NCI-H2029 treated with DMSO at 0.1 percent for 48 hours (cell line): ENCODE measurements at places on chromosomes 13 and 19.

DNA sequence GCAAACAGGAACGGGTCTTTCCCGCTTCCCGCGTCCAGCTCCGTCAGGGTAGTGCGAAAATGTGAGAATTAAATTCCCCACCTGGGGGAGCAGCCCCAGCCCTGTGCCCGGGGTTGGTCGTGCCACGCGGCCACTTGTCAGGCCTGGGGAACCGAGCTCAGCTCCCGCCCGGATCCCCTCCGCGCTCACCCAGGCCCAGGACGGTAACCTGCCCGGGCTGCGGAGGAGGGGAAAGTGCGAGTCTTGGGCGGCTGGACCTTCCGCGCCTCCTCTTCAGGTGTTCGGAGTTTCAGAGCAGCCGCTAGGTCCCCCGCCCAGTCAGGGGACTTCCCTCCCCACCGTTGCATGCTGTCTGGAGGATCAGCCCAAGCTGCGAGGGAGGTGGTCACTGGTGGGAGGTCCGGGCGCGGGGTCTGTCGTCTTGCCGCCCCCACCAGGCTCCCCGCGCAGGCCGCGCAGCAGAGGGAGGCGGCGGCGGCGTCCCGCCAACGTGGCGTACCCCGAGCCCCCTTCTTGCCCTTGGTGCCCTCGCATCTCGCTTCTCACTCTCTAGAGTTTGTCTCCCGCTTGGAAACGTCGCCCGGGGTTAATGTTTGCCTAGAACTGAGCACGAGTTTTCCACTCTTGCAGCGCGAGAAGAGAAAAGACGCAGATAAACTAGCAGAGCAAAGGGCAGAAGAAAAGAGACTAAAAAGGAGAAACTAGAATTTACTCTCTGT, 8.1 kb downstream of the URAD start:
- no peak for DNase-seq

- DNase-seq, result peak; percentile 2
Measured at GRCh38 chr19:54133312-54133956, 4.1 kb upstream of the CNOT3 start.

DNA sequence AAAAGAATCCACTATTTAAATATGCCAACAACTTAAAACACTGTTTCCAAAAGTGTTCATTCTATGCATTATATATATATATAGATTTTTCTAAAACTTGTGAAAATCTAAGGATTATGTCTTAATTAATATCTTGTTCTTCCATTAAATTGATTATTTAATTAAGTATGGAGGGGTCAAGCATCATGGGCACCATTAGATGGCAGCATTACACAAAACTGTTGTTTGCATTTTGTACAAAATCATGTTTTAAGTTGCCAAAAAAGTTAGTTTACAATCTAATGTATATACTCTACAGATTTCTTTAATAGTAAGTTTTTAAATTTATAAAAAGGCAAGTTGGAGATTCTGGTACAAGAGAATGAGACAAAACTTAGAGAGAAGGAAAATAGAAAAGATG, 213.2 kb upstream of the EDNRB start:
- DNase-seq, result no peak

DNA sequence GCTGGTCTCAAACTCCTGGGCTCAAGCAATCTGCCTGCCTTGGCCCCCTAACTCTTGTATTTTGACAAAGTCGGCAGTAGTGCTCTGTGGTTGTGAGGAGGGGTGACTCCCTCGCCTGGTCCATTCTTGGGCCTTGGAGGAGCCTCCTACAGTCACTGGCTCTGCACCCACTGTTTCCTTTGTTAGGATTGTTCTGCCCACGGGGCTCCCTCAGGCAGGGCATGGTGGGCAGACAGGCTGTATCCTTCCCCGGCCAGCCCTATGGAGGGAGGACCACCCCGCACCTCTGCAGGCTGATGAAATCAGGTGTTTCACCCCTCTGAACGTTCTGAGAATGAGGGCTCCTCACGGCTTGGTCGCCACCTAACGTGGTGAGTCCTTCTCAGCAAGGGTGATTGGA, 9.2 kb downstream of the FCAR start:
- no peak for DNase-seq

DNA sequence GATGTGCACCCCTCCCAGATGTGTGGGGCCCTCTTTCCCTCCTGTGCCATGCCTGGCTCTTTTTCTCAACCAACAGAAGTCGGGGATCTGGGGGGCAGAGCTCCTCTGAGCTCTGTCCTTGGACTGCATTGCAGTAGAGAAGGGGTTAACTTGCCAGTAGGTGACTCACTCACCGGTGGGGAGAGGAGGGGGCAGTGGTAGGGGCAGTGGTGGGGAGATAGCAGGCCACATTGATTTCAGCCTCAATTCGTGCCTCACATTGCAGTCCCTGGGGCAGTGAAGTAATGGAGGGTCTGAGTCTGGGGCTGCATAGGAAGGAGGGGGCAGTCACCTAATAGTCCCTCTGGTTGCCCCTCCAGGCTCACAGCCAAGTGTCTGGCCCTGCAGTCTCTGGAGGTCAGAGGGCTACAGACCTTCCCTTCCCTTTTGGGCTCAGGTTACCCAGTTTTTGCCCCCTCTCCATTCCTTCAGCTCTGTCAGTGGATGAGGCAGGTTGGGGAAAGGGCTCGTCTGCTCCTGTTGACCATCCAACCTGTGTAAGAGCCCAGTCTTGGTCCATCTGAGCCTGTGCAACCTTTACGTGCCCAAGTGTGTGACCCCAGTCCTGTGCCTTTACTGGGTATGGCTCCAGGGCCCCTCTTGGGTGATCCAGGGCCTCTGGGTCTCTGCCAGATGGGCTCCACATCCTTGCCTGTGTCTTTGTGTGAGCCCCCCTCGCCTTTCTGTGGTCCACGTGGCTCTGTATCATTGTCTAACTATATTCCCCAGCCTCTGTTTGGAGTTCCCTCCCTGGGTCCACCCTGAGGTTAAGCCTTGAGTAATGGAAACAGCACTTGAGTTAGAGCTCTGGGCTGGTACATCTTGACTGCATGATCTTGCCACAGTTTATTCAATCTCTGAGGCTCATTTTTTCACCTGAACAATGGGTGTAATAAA, 13.0 kb downstream of the CIC start:
- DNase-seq, result no peak

DNA sequence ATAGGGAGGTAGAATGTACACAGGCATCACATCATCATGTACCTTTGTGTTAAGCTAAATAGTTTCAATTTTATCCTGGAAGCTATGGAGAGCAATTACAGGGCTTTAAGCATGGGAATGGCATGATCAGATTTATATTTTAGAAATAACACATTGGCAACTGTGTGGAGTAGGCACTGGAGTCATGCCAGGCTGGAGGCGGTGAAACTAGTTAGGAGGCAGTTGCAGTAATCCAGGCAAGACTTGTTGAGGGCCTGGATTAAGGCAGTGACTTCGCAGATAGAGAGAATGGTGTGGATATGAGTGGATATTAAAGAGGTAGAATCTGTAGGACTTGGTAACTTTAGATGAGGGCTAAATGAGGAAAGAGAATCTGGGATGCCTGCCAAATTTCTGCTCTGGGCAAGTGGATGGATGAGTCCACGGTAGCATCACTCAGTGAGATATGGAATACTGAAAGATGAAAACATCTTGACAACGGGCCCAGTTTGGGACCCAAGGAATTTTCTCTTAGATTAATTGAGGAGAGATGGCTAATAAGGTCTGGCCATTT, 506.2 kb downstream of the FGF9 start:
- DNase-seq, result peak; percentile 13

DNA sequence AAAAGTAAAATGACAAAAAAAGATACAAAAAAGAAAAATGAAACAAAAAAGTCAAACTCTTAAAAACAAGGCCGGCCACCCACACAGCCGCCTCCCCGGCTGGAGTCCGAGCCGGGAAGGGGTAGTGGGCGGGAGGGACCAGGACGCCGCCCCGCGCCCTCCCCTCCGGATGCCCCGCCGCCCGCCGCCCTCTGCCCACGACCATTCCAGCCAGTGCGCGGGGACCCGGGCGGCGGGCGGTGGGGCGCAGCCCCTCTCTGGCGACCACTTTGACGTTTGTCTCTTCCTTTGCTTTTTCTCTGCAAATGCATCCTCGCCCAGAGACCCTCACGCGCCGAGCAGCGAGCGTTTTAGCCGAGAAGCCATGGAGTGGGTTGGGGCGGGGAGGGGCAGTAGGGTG, 28.6 kb downstream of the ZBTB7A start:
- no peak for DNase-seq

- no peak for DNase-seq
Measured at GRCh38 chr13:79427265-79427664, 21.2 kb upstream of the RBM26 start.

- DNase-seq, result no peak
Measured at GRCh38 chr13:51151463-51151862, 40.4 kb upstream of the C13orf42 start.

DNA sequence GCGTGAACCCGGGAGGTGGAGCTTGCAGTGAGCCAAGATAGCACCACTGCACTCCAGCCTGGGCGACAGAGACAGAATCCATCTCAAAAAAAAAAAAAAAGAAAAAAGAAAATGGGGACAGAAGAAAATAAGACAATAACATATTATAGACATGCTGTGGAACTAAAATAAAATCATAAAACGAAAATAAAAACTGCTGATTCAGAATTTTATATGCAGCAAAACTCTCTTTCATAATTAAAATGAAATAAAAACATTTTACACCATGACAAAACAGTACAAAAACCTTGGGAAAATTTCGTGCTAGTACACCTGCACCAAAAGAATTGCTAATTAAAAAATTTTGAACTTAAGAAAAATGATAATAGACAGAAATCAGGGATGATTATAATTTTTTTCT, 2245.1 kb downstream of the PCDH9 start:
- no peak for DNase-seq

GRCh38 chr13:83753912-83754624, 128.2 kb downstream of the SLITRK1 start:
- DNase-seq, result no peak

- no peak for DNase-seq
Measured at GRCh38 chr19:40513741-40514315, 47.0 kb downstream of the SPTBN4 start.

DNA sequence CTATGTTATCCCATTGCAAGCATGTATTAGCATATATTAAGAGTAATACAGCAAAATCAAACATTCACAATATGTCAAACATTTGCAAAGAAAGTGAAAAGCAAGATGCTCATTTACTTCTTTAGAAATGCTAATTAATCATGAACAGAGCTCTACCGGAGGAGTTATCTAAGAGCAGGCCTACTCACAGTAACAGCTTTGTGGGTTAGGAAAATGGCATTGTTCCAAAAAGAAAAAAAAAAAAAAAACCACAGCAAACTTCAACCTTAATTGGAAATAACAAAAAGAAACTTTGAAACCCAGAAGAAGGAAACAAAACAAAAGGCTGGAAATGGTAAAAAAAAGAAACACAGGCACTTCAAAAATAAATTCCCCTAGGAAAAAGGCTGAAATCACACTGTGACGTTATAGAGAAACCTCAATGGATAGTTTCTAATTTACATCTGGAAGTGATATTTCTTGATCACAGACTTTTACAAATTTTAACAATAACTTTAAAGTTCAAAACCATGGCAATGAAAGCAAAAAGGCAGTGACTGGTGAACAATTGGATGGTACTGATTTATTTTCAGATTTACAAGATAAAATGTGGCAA, 1236.8 kb upstream of the SPRY2 start:
- DNase-seq, result no peak

GRCh38 chr19:9345005-9345404, 17.8 kb upstream of the ZNF177 start:
- DNase-seq, result no peak
